ENCODE measurements at places on chromosomes 12 and 14.

DNA sequence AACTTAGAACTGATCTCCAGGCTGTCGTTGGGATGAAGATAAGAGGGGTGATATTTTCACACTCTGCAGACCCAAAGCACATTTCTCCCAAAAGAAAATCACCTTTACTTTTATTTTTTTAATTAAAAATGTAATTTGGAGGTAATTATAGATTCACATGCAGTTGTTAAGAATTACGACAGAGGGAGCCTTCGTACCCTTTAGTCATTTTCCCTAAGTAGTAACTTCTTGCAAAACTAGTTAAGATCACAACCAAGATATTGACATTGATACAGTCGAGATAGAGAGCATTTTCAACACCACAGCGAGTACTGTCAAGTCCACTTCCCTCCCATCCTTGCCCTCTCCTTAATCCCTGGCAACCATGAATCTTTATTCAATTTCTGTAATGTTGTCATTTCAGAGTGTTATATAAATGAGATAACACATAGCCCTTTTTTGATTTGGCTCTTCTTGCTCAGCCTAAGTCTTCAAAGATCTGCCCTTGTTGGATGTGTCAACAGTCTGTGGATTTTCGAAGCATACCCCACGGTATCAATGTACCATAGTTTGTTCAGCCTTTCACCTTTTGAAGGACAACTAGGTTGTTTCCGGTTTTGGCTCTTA lies 39.6 kb downstream of the DNAH10 start:
- DNase-seq, result no peak

DNA sequence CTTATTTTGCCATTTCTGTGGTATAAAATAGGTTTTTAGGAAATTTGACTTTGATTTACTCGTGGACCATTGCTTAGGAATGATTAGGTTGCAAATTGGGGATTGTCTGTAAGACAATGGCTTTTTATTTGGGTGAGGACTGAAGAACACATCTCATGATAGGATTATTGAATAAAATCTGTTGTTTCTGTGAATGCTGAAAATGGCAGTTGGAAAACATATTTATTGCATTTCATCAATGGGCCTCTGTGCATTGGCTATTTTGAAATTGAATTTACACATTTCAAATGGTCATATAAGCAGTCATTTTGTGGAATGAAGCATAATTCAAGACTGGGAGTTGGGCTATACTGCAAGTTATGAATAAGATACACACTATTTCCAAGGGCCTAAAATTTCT lies 46.0 kb downstream of the FGD4 start:
- no peak for DNase-seq

- no peak for DNase-seq
Observed at GRCh38 chr12:81499809-81500208, 259.3 kb downstream of the PPFIA2 start.

- DNase-seq, result no peak
Observed at GRCh38 chr14:64974563-64974962, 2.4 kb upstream of the RAB15 start.

GRCh38 chr12:108633534-108634248 lies at the start of gene SELPLG:
TSS of gene SELPLG (minus strand) at chr12:108633894. CDS start at chr12:108624307, 9,587 bp downstream.
- peak; percentile 46 for DNase-seq

DNA sequence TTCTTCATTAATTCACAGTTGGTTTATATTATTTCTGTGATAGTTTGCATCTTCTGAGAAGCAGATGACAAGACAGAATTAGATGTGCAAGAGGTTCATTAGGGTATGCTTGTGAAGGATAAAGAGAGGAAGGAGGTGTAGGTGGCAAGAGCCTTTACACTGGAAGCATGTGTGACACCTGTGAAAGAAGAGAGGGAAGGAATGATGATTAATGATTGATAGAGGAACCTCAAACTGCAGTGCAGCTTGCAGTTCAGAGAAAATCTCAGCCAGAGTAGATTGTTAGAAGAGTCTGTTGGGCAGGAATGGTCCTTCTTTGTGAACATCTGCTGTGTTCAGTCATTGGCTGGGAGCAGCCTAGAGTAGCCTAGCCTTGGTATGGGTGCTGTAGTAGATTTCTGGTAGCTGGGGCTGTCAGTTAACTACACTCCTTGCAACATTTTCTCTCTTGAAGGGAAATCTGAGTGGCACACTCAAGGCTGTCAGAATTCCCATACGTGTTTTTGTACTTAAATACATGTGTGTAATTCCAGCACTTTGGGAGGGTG lies 9.0 kb downstream of the RCOR1 start:
- no peak for DNase-seq

DNA sequence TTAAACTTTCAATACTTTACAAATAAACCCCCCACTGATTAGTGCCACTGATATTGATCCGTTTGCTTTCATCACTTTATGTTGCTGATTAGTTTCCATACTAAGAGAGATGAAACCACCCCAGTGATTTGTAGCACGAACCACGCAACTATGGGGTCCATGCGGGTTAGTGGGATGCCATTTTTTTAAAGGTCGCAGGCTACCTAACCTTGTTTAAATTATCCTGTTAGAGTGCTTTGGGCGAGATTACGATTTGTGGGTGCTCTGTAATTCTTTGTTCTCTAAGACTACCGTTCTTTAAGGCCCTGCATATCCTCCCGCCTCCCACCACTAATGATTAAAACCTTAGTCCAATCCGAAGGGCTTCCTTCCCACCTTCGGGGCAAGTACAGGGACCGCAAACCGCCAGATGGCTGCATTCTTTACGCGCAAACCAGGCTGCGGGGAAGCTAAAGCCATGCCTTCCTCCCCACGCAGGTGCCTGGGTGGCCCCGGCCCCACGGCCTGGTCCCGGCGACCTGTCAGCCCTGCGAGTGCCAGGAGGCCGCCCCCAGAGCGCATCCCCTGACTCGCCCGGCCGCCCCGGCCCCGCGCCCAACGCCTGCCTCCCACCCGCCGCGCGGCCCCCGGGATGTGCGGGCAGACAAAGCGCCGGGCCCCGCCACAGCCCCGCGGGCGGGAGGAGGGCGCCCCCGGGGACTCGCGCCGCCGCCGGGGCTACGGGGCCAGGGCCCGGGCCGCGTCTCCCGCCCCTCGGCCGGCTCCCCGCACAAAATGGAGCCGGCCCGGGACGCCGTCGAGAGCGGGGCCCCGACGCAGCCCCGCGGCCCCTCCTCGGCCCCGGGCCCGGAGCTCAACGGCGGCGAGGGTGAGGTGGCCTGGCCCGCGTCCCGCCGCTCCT lies 759 bp downstream of the NFYB start:
- peak; percentile 44 for DNase-seq

DNA sequence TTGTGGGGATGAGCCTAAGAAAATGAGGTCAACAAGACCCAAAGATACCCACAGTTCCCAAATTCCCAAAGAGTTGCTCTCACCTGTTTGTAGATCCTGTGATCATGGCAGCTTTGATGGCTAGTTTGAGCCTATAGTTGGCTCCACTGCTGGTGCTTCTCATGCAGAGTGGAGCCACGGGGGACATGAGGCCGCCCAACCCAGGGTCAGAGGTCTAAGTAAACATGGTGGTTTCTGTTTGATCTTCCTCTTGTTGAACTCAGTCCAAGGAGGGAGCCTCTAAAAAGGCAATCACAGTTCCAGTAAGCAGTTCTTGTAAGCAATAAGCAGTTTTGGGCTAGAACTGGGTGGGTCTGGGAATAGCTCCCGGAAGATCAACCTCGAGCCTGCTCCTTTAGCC lies 125.6 kb upstream of the DHRS4 start:
- DNase-seq, result no peak

GRCh38 chr12:133217219-133217618 lies 18.5 kb downstream of the ANHX start:
- no peak for DNase-seq

DNA sequence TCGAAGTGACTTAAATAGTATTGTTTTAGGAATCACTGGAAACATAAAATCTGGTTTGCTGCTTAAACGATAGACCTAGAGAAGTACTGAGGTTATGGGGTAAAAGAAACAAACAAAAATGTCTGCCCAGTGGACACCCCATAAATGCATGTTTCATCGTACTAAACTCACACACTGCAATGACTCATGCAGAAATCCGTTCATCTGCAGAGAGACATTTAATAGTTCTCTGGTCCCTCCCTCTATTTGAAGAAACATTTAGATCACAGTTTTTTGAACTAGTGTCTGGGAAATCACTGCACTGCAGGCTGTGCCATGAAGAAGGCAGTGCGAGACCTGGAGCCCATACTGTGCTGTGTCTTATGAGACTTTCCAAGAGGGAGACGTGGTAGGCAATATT lies 25.5 kb downstream of the SLC17A8 start:
- no peak for DNase-seq

- no peak for DNase-seq
Observed at GRCh38 chr14:92441751-92442504, 71.7 kb upstream of the RIN3 start.
